ENCODE measurements at places on chromosomes 13 and 19.

DNA sequence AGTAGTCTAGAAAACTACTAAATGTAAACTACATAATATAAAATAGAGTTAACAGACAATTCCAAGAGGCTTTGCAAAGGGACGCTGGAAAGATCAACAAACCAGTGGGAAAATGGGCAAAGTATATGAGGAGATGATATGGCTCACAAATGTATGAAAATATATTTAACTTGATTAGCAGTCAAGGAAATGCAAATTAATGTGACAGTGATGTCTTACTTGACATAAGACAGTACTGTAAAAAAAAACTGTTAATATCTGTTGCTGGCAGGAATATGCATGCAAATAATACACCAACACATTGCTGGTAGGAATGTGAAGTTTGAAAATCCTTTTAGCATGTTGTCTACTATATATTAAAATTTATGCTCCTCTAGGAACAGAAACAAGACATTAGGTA lies 136.1 kb downstream of the ATP8A2 start:
- no peak for DNase-seq

GRCh38 chr19:49324801-49325576 lies at the start of gene SLC6A16:
Gene SLC6A16, minus strand, starts transcription at chr19:49325191. Its CDS starts 13,844 bp downstream, at chr19:49311347.
- DNase-seq, result no peak

GRCh38 chr13:30376426-30377311 lies 45.6 kb upstream of the UBE2L5 start:
- no peak for DNase-seq

GRCh38 chr19:37403403-37403802 lies 32.5 kb downstream of the ZNF527 start:
- DNase-seq, result no peak

DNA sequence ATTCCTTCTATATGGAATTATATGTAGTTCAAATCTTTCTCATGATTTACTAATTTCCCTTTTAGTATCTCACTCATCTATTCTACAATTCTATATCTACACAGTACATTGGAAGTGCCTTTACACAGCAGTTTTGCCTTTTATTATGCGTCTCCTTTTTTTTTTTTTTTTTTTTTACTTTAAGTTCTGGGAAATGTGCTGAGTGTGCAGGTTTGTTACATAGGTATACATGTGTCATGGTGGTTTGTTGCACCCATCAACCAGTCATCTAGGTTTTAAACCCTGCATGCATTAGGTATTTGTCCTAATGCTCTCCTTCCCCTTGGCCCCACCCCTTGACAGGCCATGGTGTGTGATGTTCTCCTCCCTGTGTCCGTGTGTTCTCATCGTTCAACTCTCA lies 1150.1 kb upstream of the PRR20A start:
- no peak for DNase-seq

GRCh38 chr13:46297361-46297811 lies 85.7 kb downstream of the LRRC63 start:
- peak; percentile 23 for DNase-seq

DNA sequence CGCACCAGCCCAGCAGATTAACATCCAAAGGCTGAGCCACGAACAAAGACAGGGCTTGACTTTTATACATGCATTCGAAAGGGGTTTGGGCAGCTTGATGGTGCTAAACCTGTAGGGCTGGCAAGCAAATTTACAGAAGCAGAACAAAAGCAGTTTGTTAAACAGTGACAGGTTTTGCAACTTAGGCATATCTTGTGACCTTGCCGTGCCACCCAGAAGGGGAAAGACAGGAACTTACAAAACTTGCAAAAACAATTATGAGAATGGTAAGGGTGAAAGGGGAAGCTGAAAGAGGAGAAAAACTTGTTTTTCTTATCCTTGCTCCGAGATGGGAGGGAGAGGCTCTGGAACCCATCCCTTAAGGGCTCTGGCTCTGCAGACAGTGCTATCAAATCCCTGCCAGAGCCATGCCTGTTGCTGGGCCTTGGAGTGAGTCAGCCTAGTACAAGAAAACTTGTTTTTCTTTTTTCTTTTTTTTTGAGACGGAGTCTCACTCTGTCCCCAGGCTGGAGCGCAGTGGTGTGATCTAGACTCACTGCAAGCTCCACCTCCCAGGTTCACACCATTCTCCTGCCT lies 1325.2 kb upstream of the PRR20A start:
- no peak for DNase-seq

- DNase-seq, result no peak
Measured at GRCh38 chr19:2181633-2181997, 17.9 kb downstream of the DOT1L start.

DNA sequence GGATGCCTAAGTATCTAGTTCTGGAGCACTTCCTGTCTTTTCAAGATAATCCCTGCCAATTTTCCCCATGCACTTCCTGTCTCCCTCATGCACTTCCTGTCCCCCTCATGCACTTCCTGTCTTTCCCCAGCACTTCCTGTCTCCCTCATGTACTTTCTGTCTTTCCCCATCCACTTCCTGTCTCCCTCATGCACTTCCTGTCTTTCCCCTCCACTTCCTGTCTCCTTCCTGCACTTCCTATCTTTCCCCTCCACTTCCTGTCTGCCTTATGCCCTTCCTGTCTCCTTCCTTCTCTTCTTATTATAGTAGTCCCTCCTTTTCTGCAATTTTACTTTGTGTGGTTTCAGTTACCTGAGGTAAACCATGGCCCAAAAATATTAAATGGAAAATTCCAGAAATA lies 3.0 kb upstream of the TNNT1 start:
- no peak for DNase-seq

GRCh38 chr13:34207334-34207733 lies 389.4 kb downstream of the RFC3 start:
- no peak for DNase-seq

GRCh38 chr19:1690699-1691307 lies 38.4 kb upstream of the TCF3 start:
- DNase-seq, result peak; percentile 90

DNA sequence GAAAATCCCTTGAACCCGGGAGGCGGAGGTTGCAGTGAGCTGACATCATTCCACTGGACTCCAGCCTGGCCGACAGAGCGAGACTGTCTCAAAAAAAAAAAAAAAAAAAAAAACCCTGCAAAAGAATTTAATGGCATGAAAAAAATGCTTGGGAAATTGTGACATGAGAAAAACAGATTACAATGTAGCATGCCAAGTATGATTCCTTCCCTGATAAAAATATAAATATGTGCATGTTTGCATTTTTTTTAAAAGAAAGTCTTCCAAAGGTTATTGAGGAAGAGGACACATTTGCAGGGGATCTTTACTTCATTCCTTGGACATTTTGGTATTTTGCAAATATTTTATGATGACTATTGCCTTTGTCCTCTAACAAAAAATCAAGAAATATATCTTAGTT lies 14.5 kb upstream of the ZBTB32 start:
- DNase-seq, result no peak

DNA sequence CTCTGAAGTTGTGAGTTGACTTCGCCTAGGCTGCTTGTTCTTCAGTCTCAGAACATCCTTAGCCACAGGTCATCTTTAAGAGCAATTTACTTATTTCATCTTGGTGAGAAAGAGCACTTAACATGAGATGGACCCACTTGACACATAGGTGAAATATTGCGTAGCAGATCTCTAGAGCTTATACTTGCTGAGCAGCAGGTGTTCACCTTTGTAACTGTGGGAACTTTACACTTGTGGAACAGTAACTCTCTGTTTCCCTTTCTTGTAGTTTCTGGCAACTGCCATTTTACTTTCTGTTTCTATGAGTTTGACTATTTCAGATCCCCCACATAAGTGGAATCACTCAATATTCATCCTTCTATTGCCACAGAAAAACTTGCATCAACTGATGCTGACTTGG lies 95.7 kb downstream of the SLC10A2 start:
- DNase-seq, result no peak

DNA sequence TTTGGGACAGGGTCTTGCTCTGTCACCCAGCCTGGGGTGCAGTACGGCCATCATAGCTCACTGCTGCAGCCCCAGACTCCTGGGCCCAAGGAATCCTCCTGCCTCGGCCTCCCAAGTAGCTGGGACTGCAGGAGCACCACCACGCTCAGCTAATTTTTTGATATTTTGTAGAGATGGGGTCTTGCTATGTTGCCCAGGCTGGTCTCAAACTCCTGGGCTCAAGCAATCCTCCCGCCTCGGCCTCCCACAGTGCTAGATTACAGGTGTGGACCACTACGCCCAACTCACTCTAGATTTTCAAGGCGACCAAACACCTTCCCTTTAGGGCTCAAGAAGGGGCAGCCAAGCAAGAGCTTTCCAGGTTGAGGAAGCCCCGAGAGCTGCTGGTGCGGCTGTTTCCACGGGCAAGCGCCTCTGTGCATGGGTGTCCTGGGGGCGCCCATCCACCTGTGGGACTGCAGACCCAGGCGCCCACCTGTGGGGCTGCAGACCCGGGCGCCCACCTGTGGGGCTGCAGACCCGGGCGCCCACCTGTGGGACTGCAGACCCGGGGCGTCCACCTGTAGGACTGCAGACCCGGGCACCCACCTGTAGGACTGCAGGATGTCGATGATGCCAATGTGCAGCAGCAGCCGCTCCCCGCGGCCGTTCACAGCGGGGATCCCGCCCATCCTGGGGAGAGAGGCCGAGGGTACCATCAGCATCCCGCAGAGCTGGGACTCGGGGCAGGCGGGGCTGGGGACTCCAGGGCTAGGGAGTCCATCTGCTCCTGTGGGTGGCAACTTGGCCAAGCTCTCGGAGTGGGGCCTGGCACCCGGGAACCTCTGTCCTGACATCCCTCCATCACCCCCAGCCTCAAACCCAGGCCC lies 21.7 kb upstream of the CACTIN start:
- no peak for DNase-seq

DNA sequence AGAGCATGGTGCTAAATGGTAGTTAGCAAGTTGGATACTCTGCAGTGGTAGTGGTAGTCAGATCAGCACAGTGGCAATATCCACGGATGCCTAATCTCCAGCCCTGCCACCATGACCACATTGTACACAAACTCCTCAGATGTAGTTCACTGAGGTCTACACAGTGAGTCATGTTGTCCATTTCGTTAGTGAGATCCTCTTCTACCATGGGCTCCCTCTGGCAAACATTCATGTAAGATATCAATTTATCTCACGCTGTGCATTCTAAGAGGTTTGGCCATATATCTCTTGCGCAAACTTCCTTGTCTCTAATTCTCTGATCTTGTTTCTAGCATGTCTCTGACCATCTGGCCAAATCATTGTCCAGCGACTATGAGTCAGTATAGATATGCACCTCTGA lies 58.2 kb downstream of the POLR1D start:
- DNase-seq, result peak; percentile 7

GRCh38 chr19:392375-392970 lies 16.5 kb downstream of the C2CD4C start:
- DNase-seq, result no peak

- peak; percentile 29 for DNase-seq
Measured at GRCh38 chr19:15466851-15467733, 2.7 kb upstream of the RASAL3 start.

- DNase-seq, result no peak
Measured at GRCh38 chr13:82076496-82076895, 1735.6 kb upstream of the SPRY2 start.

- no peak for DNase-seq
Measured at GRCh38 chr13:52686376-52686775, 33.7 kb downstream of the SUGT1 start.

DNA sequence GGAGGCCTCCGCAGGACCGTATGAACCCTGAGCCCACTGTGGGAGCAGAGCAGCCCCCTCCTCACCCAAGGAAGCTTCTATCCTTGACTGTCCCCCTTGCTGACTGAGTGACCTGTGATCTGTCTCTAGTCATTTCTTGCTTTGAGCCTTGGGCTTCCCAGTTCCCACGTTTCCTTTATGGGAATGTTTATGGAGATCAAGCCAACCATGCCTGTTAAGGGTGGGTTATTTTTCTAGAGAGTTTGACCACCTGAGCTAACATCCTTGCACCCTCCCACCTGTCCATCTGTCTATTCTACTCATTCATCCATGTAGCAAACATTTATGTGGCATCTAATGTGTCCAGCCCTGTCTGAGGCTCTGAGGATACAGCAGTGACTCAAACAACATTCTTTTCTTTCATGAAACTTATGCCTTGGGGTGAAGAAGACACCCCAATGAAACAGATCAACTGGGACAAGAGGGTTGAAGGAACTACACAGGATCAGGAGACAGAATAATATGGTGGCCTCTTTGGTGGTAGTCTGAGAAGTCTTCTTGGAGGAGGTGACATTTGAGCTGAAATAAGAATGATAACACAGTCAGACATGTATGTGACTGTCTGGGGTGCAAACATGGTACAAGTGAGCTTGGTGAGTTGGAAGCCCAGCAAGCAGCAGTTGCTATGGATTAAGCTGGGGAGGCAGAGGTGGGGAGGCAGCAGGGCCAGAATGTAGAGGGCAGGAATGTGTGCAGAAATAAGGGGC lies 30.5 kb downstream of the CERS4 start:
- DNase-seq, result no peak

GRCh38 chr19:40155749-40156265 lies 35.4 kb upstream of the MAP3K10 start:
- DNase-seq, result peak; percentile 9

DNA sequence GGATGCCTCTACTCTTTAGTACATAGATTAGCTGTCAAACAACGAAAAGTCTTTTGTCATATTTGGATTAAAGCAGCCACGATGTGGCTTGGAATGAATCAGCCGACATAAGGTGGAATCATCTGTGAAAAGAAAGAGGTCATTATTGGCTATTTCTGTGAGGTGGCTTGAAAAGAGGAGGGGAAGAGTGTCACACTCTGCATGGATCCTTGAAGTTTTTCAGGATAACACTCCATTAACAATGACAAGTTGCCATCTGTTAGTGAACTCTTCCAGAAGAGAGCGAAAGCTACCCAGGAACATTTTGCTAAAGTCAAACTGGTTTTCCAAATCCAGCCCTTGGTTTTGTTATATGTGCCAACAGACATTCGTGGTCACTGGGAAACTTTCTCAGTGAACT lies 1604.8 kb downstream of the OLFM4 start:
- no peak for DNase-seq

DNA sequence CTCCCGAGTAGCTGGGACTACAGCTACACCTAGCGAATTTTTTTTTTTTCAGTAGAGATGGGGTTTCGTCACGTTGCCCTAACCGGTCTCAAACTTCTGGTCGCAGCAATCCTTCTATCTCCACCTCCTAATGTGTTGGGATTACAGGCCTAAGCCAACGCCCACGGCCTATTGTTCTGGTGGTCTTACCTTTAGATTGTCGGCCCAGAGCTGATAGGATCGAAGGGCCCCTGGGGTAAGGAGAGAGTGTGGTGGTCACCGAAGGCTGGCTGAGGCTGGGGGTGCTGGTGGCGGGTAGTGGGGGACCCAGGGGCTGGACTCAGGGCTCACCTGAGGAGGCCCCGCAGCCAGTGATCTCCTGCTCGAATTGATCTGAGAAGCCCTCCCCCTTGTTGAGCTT lies 7.0 kb downstream of the CRB3 start:
- DNase-seq, result no peak

DNA sequence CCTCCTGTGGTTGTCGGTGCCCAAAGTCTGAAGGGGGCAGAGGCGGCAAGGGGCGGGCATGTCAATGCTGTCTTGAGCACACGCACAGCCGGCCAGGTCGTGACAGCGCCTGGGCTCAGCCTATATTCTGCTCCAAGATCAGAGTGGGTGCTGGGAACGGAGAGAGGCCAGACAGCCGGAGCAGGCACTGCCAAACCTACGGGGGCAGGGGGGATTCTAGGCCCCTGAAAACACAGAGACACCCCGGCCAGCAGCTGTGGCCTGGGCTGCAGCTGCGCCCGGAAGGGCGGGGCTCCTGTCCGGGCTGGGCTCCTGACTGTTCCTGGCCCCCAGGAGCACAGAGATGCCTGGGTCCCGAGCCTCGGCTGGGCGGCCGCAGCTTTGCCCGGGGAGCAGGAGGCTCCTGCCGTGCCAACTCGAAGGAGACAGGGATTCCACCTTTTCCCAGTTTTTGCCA lies 2662.9 kb upstream of the PCDH20 start:
- DNase-seq, result no peak

- DNase-seq, result no peak
Measured at GRCh38 chr13:46542833-46543232, 10.1 kb upstream of the LRCH1 start.

All from erythroblast (primary cell).